HCT116 (cell line): ENCODE measurements at places on chromosomes 2 and 18. TPM values are rescaled to one million over a fixed set of nuclear protein-coding genes. Genes with fewer than 3 reads are reported as not detected.

DNA sequence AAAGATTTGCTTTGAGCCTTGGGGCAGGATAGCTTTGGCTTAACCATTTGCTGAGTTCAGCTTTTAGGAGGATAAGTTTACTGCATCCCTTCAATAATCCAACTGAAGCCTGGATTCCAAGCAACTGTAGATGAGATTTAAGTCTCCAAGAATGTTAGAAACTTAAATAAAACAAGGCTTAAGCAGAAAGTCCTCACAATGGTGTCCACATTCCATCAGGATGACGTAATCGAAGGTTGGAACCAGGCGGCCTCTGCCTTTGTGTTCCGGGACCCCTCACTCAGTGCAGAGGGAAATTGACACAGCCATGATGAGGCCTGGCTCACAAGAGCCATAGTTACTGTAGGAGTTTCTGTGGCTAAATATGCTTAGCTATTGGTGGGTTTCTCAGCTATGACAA is 260.4 kb downstream of the LPIN1 start:
- DNase-seq, result no peak

GRCh38 chr2:174633623-174633930 is 36.0 kb upstream of the WIPF1 start:
- no peak for DNase-seq

ANKRD29 gene
- 8.8 TPM for total RNA-seq

DNA sequence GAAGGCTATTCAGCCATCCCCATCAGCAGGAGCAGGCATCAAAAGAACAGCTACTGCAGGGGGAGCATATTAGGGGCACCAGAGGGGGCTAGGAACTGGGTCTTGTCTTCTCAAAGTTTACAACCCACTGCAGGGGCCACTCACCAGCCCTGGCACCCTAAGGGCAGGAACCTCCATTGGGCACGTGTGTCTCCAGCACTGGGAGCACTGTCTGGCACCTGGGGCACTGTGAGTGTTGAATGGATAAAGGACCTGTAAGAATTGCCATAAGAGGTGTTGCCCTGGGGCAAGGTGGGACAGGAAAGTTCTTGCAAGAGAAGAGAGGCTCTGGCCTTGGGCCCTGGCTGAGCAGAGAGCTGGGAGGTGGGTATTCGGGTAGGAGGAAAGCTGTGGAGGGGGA is 1.4 kb upstream of the STEAP3 start:
- DNase-seq, result no peak

DNA sequence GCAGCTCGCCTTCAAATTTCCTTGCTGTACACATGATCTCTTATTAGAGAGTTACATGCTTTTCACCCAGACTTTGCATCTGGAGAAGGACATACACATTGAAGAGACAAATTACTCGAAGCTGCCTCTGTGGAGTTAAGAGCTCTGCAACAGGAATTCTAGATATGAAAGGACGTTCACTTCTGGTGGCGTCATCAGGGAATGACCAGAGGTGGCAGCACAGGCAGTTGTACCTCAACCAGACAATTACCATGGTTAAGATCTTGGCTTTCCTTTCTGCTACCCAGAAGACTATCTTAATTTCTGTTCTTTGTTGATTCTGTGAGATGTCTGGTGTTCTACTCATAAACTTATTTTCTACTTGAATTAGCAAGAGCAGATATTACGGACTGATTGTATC is 39.1 kb upstream of the MC4R start:
- peak; percentile 15 for DNase-seq
